ENCODE measurements at places on chromosomes 1 and 21.

GRCh38 chr1:66533804-66534740 lies at the start of gene SGIP1:
Gene SGIP1 (plus strand): TSS chr1:66534153. CDS start chr1:66534359, 206 bp downstream.
- DNase-seq, result no peak

- DNase-seq, result no peak
Measured at GRCh38 chr1:115678141-115678540, 36.4 kb downstream of the VANGL1 start.

DNA sequence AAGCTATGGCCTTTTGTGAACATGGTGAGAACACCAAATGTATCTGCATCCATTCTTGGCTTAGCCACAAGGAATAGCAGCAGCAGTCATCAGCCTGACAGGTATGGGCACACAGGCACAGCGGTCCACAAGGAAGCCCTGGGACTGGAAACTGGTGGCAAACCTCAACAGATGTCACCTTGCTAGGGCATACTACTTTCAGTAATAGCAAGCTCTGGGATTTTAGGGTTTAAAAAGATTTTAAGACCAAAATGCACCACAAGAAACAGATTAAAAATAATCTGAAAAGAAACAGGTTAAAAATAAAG lies 9.7 kb upstream of the CADM3 start:
- DNase-seq, result no peak

DNA sequence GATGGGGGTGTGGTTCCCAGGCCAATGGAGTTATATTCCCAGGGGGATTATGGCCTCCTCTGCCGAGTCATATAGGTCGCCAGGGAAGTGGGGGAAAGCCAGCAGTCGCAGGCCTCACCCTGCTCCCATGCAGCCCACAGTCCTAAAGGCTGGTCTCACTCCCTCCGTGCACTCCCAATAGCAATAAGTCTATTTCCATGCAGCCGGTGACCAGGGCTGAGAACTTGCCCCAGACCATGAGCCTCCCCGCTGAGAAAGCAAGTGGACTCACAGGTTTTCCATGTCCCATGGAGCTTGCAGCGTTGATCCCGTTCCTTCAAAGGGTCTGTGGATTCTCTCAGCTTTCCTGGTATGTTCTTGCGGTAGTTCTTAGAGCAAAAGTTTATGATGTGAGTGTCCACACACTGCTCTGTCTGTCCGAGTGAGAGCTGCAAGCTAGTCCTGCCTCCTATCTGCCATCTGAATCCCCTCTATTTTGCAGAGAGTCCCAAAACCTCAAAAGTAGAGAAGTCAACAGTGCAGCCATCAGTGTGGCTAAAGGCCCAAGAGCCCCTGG lies 81.7 kb upstream of the TMPRSS2 start:
- DNase-seq, result no peak
